CMK (cell line): ENCODE measurements at places on chromosomes 3 and 15.

- DNase-seq = no peak
Measured at GRCh38 chr3:79019137-79019923, 748.5 kb downstream of the ROBO1 start.

GRCh38 chr3:11381563-11381962, 109.4 kb downstream of the ATG7 start:
- DNase-seq = no peak

GRCh38 chr3:51445544-51446280, 54.1 kb downstream of the DCAF1 start:
- no peak for DNase-seq

- no peak for DNase-seq
Measured at GRCh38 chr3:157872902-157873301, 233.3 kb downstream of the SHOX2 start.

GRCh38 chr3:17035033-17035432, 150.3 kb downstream of the PLCL2 start:
- no peak for DNase-seq

DNA sequence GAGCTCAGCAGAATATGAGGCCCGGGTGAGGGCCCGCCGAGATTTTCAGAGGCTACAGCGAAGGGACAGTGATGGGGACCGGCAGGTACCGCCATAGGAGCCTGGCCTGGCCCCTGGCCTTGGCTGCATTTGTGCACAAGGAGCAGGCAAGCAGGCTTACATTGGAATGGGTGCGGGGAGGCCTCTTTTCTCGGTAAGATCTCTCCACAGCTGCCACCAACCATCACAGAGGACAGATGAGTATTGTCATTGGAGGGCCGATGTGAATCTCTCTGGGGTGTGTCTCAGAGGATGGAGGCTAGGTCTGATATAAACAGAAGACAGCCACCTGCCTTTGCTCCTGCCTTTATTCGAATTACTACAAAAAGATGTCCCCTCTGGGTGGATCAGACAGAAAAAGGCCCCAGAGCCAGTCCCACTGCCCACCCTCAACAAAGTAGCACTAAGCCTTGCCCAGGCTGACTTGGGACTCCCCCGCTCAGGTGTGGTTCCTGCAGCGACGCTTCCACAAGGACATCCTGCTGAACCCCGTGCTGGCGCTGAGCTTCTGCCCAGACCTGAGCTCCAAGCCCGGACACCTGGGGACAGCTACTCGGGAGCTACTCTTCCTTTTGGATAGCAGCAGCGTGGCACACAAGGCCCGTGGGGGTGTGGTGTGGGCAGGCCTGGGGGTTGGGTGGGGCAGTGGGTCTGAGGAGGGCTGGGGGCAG, 5.4 kb downstream of the VWA5B2 start:
- DNase-seq = no peak

DNA sequence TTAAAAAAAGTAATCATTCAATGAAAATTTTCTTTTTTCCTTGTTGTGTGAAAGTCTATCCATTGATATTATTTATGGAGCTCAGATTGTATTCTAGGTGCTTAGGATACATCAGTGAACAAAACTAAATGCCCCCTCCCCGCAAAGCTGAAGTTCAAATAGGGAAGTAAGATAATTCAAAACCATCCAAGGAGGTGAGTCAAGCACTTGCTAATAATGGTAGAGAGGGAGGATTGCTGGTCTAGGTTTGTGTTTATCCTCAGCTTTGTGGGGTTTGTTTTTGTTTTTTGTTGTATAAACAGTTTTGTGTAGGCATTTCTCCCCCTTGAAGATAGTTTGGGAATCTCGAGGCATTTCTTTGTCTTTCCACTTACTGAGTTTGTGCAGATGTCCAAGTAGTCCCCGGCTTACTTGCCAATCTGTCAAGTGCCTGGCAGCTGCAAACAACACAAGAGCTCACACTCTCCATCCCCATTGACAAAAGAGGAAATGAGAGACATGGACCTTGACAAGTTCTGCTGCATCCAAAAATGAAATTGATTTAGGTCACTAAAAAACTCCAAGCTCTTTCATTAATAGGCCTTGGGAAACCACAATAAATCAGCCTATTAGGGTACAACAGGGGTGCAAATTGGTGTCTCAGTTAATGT, 575.8 kb upstream of the TBL1XR1 start:
- no peak for DNase-seq

- DNase-seq = no peak
Measured at GRCh38 chr15:38401106-38401505, 52.8 kb upstream of the FAM98B start.

DNA sequence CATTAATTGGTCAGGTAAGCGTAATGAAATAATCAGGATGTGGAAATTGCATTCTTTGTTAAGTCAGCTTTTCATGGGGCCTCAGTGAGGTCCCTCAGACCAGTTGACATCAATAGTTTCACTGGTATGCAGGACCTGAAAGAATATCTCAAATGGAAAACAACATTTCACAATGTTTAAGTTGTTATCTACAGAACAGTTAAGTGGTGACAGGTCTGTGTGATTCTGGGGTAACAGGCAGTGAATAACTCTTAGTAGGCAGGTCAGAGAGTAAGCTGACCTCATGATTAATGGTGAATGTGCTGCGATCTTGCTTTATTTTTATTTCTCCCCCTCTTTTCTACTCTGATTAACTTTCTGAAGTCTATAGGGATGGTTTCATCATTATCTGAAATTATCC, 28.9 kb upstream of the ACP3 start:
- DNase-seq = no peak

GRCh38 chr3:146187334-146187950, 26.5 kb upstream of the PLOD2 start:
- no peak for DNase-seq

- no peak for DNase-seq
Measured at GRCh38 chr15:100877551-100877950, 2.1 kb upstream of the ALDH1A3 start.

GRCh38 chr15:73924171-73924921, 1.9 kb upstream of the LOXL1 start:
- DNase-seq = no peak

- DNase-seq = no peak
Measured at GRCh38 chr15:100276506-100276905, 65.3 kb downstream of the ADAMTS17 start.

GRCh38 chr3:171832989-171833388, 10.2 kb upstream of the TMEM212 start:
- no peak for DNase-seq

DNA sequence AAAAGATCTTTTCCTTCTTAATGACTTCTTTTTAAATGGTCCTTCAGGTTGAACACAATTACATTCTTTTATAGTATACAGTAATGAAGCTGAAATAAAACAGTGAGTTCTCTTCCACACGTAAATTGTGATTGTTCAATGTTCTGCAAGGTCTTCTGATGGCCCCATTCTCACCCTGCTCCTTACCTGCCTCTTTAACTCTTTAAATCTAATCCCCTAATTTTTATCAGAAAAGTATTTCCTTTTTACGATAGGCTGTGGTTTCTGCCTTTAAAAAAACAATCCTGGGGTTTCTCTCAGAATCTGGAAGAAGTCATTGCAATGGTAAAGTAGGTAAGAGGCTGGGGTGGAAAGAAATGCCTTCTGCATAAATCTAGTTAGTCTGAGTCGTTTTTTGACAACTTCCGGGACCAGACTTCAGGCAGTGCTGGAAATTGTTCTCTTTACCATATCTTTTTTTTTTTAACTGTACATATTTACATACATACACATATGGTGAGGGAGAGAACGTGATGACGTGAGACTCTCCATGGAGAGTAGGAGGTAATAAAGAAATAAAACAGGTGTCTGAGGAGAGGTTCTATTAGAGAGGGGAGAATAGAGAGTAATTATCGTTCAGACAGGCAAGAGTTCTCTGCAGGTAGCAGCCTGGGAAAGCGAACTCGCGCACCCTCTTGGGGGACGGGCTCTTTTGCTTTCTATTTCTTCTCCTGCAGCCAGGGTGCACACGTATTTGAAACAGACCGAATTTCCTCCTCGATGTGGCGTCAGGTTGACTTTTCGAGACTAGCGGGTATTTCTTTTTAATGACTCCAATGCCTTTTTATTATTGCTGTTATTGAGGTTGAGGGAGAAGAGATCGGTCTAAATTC, at the start of gene SIDT1:
Gene SIDT1, plus strand, starts transcription at position 730 of the 872 bp plus-strand sequence. CDS start 467 bp downstream, outside the sequence.
- no peak for DNase-seq

GRCh38 chr3:71050166-71050537, 533.4 kb downstream of the FOXP1 start:
- no peak for DNase-seq

DNA sequence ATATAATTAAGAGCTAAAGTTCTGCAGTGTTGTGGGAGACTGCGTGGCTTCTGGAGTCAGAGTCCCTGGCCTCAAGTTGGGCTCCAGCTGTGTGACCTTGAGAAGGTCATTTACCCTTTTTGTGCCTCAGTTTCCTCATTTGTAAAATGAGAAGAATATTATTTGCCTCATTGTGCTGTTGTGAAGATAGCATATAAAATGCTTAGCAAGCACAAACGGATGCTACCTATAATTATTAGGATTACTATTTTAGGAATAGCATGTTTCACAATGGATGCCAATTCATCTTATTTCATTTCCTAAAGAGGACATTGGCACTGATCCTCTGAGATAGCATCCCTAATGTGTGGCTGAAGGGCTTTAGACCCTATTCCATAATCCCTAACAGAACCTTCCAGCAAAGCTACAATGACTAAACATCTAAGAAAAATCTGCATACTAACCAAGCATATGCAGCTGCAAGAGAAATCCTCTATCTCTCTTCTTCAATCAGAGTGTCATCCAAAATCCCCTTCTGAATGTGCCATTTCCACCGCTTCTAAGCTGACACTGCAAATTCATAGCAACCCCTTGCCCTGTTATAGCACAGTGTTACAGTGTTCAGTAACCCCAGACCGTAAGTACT, 148.3 kb downstream of the RBMS3 start:
- no peak for DNase-seq

GRCh38 chr3:45739991-45740390, 50.8 kb downstream of the SACM1L start:
- no peak for DNase-seq

GRCh38 chr3:136891934-136892855, 30.2 kb downstream of the NCK1 start:
- DNase-seq = no peak

DNA sequence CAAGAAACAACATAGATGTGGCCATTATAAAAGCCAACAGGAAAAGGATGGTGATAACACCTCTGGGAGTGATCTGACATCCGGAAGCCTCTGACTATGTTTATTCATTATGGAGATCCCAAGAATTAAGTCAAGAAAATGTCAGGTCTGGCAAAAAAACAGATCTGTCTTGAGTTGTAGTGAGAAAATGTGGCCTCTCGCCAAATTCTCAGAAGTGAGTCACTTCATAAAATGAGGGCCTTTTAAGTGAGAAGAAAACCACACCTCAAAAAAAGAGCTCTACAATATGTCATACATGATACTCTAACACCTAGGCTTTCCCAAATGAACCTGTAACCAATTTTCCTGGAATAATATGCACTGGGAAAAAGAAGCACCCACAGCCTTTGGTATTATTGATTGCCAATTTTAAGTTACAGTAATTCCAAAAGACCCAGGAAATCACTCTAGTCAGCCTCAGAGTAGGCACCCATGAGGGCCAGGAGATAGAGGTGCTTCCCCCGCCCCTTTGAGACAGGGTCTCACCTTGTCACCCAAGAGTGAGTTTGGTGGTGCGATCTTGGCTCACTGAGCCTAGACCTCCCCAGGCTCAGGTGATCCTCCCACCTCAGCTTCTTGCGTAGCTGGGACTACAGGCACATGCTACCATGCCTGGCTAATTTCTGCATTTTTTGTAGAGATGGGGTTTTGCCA, 38.0 kb downstream of the CCR3 start:
- DNase-seq = no peak

DNA sequence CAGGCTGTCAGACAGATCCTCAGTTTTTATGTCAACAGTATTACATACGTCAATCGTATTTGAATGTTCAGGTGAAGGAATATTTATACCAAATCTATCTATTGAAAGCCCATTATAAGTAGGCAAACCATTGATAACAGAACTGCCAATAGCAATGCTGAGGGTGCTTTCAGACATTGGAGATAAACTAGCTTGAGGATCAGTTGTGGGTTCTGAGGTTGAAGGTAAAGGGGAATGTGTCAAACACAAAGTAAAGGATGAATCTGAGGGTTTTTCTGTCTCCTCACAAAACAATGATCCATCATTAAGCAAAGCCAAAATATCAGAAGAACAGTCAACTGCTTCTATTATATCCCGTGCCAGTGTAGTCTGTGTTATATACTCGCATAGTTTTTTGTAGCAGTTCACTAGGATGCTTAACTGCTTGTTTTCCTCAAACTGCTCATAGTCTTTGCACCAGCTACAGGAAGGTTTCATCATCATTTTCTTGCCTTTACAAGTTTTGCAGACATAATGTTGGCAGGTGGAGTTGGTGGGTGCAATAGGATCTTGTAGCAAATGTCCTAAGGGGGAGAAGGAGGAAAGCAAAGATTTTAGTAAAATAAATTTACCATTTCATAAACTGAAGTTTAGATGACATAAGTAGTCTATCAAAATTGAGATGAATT, 43.8 kb downstream of the MSL2 start:
- DNase-seq = no peak

DNA sequence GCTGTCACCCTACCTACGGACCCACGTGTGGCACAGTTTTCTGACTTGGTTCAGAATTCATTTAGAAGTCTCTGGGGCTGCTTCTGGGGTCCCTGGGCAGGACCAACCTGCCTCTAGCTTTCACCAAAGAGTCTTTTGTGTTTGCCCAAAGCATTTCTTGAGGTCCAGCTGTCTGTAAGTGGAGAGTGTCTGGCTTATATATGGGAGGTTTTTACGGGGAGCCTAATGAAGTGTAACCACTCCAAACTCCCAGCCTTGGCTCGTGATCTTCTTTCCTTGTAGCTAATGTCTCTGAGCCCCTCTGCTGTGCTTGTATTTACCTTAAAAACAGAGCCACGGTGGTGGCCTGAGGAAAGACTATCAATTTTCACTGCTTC, 109.0 kb upstream of the CTDSPL start:
- DNase-seq = no peak

- DNase-seq = peak; percentile 9
Measured at GRCh38 chr15:89494941-89495637, 1.3 kb downstream of the RHCG start.

- no peak for DNase-seq
Measured at GRCh38 chr3:59422312-59422711, 372.5 kb upstream of the CFAP20DC start.

- no peak for DNase-seq
Measured at GRCh38 chr3:194688200-194688740, 2.6 kb downstream of the FAM43A start.

DNA sequence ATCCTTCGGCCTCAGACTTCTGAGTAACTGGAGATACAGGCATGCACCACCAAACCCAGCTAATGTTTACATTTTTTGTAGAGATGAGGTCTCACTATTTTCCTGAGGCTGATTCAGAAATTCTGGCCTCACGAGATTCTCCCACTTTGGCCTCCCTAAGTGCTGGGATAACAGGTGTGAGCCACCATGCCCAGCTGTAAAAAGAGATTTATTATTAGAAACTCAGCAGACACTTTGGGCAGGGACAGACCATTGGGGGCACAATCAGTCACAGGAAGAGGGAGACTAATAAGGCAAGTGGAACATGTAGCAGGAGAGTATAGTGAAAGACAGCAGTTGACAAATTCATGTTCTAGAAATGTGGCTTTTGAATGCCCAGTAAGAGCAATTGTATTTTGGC, 249.2 kb downstream of the CBLB start:
- DNase-seq = no peak

- no peak for DNase-seq
Measured at GRCh38 chr3:114333923-114334240, 40.1 kb downstream of the TIGIT start.
